ENCODE measurements at places on chromosomes 4 and X. TPM values are rescaled to one million over a fixed set of nuclear protein-coding genes. Genes with fewer than 3 reads are reported as not detected.

- peak; percentile 34 for DNase-seq
Observed at GRCh38 chrX:39652336-39652735, 445.4 kb downstream of the BCOR start.

GRCh38 chrX:14916017-14916674 is 42.9 kb downstream of the MOSPD2 start:
- DNase-seq: no peak

Gene HTN3
- not detected for total RNA-seq

Gene NXF3
- total RNA-seq: 1.8 TPM

GRCh38 chr4:7434766-7435150 is at the start of gene PSAPL1:
Gene PSAPL1 (minus strand): TSS chr4:7434930. CDS start chr4:7434879, 51 bp downstream.
- DNase-seq: no peak

DNA sequence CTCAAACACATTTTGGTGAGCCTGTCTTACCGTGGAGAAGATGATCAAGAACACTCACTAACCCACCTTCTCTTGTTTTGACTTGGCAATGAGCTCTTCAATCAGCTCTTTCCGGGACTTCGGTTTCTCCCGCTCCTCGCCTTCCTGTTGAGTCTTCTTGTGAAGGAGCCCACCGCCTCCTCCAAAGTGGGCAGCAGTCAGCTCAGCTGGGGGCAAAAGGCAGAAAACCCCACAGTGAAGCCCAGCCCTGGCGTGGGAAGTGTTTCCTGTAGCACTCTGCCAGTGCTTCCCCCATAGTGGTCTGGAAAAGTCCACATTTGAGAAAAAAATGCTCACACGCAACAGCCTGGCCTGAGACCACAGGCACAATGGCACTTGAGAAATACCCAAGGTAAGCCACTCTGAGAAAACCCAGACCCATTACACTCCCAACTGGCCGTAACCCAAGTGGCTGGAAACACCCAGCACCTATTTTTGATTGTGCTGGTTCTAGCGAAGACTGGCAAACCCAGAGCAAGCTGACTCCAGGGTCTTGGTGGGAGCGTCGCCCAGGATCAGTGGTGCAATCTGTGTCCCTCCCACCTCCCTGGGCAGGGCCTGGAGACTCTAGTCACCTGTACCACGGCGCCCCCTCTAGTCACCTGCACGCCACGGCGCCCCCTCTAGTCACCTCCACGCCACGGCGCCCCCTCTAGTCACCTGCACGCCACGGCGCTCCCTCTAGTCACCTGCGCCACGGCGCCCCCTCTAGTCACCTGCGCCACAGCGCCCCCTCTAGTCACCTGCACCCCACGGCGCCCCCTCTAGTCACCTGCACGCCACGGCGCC is 8.6 kb downstream of the NOP14 start:
- DNase-seq: no peak

GRCh38 chrX:149152941-149153340 is 352.2 kb downstream of the IDS start:
- no peak for DNase-seq

GRCh38 chr4:106318511-106318910 is 2.2 kb downstream of the AIMP1 start:
- DNase-seq: no peak

Gene ADH7
- not detected for total RNA-seq

GRCh38 chr4:53459548-53459947 is 82.1 kb downstream of the FIP1L1 start:
- no peak for DNase-seq

DNA sequence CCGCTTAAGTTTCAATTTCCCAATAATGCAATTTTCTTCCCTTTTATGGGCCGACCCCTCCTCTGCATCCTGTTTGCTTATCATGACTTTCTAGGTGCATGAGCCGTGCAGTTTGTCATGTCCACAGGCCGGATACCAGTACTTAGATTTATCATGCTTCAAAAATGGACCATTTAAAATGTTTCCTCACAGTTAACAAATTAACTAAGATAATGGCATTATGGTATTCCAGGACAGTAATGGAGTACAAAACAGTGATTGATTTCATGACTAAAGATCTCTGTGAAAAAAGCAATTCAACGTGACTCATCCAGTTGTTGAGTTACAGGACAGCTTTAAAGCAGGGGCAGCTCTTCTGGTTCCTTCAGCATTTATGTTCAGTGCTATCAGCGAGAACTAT is 23.0 kb downstream of the SNX25 start:
- DNase-seq: no peak

All from kidney (tissue), 22 donors.